RPMI7951 (cell line): ENCODE measurements at places on chromosomes 1 and 21. TPM values are rescaled to one million over a fixed set of nuclear protein-coding genes. Genes with fewer than 3 reads are reported as not detected.

Gene TNN
- total RNA-seq: not detected in 2 replicates

Gene LY9
- total RNA-seq: not detected in 2 replicates

Gene COA7
- total RNA-seq: 10.0 and 10.2 TPM in 2 replicates

Gene KLF17
- total RNA-seq: 0.68 and 1.2 TPM in 2 replicates

Gene NBL1
- total RNA-seq: 221 and 222 TPM in 2 replicates

Gene LRRC53
- total RNA-seq: not detected in 2 replicates

- no peak for DNase-seq
Observed at GRCh38 chr21:39666026-39666425, 53.3 kb downstream of the B3GALT5 start.

GRCh38 chr1:222247081-222247480 is 300.8 kb downstream of the HHIPL2 start:
- no peak for DNase-seq

DNA sequence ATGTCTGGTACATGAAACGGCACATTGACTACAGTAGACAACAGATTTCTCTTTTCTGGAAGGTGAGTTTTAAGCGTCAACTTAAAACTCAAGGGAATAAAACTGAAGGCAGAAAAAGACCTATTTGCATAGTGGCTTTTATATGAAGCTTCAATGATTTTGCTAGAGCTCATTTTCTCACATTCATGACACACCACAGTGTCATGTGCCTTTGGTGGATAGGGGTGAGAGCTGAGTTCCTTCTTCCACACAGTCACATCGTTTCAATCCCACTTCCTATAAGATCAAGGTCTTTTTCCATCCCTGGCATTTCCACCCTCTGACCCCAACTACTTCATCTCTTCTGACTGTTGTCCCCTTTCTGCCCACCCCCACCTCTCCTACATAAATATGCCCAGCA is 31.0 kb downstream of the IL12RB2 start:
- DNase-seq: no peak

DNA sequence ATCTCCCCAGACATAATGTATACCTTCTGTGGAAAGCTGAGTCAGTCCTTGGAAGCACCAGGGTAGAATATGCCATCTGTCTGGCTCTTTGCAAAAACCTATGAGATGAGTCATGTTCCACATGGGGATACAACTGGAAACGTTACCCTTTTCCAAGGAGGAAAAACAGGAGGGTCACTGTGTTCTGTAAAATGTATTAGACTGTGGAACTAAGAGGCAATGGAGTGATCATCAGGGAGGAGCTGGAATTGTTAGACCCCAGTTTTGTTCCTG is 16.1 kb upstream of the PSMD4 start:
- peak; percentile 93 for DNase-seq

GRCh38 chr21:34913811-34914210 is 135.3 kb downstream of the RUNX1 start:
- DNase-seq: no peak

DNA sequence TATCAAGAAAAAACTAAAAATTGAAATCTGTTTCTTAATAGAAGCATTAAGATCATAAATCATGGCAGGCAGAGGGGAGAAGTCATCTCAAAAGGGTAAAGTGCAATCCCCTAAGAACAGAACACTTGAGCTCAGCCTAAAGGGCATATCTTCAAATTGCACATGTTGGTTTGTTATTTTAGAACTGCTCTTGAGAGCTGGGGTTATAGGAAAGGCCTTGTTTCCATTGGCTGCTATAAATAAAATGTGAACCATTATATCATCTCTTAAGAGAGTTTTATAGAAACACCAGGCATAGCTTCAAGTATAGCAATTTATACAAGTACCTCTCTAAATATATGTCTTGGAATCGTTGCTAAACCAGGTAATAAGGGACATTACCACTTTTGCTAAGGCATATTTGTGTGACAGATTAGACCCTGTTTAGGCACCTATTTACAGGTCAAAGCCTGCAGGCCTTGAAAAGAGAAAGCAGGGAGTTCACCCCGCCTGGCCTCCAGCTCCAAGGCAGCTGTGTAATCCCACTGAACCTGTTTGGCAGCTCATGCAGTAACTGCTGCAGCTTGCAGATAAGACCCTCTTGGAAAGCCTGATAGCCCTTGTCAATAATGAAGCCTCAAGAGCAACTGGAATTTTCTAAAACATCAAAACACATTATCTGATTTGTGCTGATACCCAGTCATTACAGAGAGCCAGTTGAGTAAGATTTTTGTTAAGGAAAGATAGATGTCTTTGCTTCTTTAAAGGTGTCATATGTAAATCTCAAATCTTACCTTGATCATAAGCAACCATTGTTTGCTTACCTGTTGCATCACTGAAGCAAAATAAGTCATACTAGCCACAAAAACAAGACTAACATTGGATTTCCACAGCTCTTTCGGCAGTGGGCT is 24.2 kb upstream of the SYDE2 start:
- DNase-seq: no peak

DNA sequence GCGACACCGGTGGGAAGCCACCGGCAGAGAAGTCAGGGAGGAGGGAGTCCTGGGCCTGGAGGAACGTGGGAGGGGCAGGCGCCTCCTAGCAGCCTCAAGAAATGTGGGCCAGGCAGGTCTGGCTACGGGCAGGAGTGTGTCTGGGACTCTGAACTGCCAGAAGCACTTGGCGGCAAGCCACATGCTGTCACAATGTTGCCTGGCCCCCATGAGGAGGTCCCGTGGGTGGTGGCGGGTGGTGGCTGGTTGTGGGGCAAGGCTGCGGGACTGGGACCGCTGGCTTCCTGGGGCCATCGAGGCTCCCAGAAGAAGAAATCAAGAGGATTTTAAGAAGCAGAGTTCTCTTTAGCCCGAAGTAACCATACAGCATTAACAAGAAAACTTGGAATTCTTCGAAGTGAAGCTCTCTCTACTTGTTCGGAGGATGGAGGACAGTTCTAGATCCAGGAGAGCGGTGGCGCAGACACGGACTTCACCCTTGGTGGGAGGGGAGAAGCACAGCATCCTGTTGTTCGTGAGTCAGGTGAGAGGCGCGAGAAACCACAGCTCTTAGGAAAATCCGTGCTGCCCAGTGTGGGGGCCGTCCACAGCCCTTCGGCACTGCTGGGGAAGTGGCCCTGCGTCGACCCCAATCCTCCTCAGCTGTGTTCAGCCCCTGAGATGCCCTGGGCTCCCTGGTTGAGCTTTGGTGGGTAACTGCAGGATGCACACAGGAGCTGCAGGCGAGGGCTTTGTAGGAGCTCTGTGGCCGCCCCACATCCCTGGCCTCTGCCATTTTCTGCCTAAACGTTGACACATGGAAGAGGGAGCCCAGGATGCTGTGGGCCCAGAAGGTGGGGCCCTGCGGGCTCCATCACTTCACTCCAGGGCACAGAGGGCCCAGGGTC is 12.4 kb downstream of the SKI start:
- DNase-seq: no peak

GRCh38 chr1:1237874-1238701 is 6.1 kb downstream of the B3GALT6 start:
- DNase-seq: no peak

GRCh38 chr1:16205891-16206546 is 6.4 kb downstream of the ARHGEF19 start:
- DNase-seq: no peak

DNA sequence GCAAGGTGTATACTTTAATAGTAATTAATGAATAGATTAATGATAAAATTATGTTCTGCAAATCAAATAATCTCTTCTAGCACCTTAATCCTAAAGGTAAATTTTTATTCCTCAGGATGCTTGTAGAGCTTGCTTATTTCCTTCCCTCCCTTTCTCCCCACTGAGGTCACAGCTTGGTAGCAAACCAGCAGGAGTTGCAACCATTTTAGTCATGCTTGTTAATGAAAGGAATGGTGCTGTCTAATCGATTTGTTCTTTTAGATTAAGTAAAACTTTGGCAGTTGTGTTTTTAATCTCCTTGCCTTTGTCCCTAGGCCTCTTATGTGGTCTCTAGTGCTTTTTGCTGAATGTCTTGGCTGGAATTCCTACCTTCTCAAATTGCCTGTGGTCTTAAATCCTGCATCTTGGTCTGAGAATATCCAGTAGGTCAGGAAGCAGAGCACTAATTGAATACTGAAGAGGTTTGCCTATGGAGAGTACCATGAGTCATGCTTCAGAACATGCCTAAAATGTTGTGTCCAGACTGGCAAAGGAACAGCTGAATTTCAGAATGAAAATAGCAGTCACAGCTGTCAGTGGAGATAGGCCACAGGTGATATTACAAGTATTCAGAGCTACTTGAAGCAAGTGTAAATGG is 36.3 kb upstream of the RWDD3 start:
- DNase-seq: peak; percentile 37

DNA sequence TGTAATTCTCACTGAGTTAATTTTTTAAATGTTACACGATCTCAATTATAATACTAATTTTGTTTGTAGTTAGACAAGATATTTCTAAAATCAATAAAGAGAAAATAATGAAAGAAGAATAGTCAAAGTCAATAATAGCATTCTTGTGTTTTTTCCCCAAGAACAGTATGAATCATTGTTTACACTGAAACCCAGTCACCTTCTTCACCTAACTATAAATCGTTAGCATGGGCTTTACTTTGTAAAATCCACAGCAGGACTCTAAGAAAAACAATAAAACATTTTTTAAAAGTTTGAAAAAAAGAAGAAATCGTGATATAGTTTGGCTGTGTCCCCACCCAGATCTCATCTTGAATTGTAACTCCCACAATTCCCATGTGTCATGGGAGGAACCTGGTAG is 234.6 kb upstream of the LYPLAL1 start:
- no peak for DNase-seq

DNA sequence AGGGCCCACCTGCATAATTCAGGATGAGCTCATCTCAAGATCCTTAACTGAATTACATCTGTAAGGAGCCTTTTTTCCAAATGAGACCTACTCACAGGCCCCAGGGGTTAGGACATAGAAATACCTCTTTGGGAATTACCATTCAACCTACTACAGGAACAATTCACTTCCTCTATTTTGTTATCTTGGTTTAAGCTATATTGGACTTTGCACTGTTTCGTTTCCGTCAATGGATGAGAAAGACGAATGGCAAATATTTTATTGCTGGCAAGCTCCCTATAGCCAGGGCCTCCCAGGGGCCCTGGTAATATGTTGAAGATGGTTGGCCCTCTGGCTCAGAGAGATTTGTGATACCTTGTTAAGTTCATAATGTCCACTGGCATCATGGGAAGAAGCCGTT is 384.2 kb upstream of the DUSP10 start:
- no peak for DNase-seq

DNA sequence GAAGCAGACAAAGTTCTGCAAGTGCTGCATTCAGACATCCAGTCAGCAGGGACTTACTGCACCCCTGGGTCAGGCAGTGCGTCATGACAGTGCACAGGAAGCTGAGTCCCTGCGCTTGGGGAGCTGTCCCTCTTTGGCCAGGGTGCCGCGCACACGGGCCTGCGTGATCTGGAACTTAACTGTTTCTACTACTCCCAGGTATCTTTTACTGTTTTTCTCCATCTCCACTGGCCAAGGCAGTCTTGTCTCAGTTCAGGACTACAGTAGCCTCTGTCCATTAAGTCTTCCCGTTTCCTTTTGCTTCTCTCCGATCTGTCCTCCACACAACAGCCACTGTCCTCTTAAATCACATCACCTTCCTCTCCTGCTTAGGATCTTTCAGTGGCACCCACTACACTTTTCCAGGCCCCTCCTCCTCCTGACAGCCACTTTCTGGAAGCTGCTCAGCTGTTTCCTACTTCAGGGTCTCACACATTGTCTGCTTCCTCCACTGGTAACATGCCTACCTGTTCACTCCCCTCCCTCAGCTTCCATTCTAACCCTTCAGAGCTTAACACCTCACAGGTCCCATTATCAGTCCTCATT is 15.9 kb downstream of the ERRFI1 start:
- DNase-seq: no peak

- no peak for DNase-seq
Observed at GRCh38 chr1:151578941-151579340, 32.9 kb upstream of the SNX27 start.

DNA sequence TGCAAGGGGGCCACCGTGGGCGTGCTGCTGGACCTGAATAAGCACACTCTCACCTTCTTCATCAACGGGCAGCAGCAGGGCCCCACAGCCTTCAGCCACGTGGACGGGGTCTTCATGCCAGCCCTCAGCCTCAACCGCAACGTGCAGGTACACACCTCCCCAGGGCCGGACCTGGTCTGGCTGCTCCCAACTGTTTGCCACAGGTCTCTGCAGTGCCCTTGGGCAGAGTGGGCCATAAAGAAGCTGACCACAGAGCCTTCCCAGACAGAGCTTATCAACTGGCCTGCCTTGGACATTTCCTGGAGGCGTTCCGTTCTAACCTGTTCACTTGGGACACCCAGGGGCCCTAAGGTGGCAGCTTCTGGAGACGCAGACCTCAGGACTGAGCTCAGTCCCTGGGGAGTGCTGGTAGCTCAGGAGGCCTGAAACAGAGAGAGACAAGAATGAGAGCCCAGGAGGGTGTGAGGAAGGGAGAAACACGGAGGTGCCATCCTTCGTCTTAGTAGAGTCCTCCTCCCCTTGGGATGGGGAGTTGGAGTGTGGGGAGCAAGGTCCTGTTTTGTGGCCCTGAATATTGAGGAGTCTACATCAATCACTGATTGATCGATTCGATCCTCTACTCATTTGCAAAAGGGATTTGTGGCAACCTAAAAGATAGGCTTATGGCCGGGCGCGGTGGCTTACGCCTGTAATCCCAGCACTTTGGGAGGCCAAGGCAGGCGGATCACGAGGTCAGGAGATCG is 27.0 kb upstream of the GNPAT start:
- DNase-seq: no peak

- DNase-seq: no peak
Observed at GRCh38 chr21:45267390-45267760, 20.3 kb downstream of the POFUT2 start.

DNA sequence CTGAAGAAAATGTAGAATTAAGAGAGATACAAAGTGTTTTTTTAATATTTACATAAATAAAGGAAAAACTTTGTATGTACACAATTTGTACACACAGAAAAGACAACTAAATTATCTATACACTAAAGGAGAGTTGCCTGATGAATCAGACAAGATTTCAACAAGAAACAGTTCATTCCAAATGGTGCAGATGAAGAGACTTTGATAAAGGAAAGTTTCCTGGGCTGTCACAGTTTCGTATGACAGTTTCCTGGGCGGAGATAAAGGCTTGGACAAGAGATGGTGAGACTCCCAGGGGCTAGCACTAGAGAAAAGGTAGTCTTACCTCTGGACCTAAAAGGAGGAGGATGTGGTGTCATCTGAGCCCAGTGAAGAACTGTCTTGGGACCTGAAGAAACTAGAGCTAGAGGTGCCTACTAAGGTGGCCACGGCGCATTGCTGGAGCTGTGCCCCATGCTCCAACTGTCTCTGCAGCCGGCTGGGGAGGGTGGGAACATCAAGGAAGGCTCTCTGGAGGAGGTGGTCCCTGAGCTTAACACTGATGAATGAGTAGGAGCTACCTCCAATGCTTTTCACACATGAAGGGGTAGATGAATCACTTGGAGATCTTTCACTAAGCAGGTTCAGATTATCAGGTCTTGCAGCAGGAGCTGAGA is 32.2 kb downstream of the ETS2 start:
- DNase-seq: no peak

- DNase-seq: no peak
Observed at GRCh38 chr21:28762357-28762735, 230.3 kb downstream of the LTN1 start.

GRCh38 chr1:151340870-151341754 is 5.9 kb downstream of the RFX5 start:
- peak; percentile 82 for DNase-seq
